Ascending aorta (tissue), 2 donors: ENCODE measurements at places on chromosomes 7 and 10.

GRCh38 chr10:44911081-44911540, at the start of gene TMEM72:
Gene TMEM72, plus strand, starts transcription at chr10:44911337. Its CDS starts 176 bp downstream, at chr10:44911513.
- H3K27ac ChIP-seq: no peak within 1 kb of the TSS
- DNase-seq: no peak
- H3K36me3 ChIP-seq: no peaks in the 10 kb centered on the region
- H3K4me1 ChIP-seq: no peaks in the 10 kb centered on the region
- H3K4me3 ChIP-seq: no peak within 1 kb of the TSS
- no peaks in the 10 kb centered on the region for H3K27me3 ChIP-seq

DNA sequence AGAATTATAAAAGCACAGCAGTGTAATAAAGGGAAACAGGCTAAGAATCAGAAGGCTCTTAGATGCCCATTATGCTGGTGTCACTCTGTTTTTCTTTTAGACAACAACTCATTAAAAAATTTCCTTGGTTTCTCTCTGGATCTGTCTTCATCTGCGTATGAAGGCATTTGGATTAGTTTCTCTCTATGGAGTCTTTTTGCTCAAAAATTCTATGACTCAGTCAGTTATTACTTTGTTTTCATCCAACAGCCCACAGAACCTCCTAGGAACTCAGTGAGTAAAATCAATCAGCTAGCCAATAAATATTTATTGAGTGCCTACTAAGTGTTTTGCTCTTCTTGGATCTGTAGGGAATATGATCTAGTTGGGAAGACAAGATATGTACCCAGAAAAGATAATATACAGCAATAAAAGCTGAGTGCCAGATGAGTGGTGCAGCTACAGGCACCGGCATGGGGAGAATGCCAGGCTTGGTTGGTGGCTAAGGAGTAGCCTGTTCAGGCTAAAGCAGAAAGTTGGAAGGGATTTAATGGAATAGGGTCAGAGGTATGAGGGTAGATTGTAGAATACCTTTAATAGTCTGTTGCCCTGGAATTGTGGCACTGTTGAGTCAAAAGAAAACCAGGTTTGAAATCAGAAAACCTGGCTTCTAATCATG, 156.2 kb downstream of the LRRC4 start:
- H3K36me3 ChIP-seq: no peaks in the 10 kb centered on the region
- no peak overlapping the region for H3K27ac ChIP-seq
- no peak overlapping the region for H3K4me3 ChIP-seq
- H3K4me1 ChIP-seq: no peaks in the 10 kb centered on the region

GRCh38 chr10:71968553-71969474, 4.6 kb downstream of the CHST3 start:
- H3K27me3 ChIP-seq: no peaks in the 10 kb centered on the region
- DNase-seq: no peak
- H3K4me1 ChIP-seq: peaks cover 25% of the 10 kb centered on the region
- H3K4me3 ChIP-seq: no peak overlapping the region
- peaks cover 7% of the 10 kb centered on the region for H3K36me3 ChIP-seq
- peak overlapping the region; percentile 28 for H3K27ac ChIP-seq

- no peak overlapping the region for H3K27ac ChIP-seq
- no peaks in the 10 kb centered on the region for H3K36me3 ChIP-seq
- DNase-seq: no peak
- H3K4me1 ChIP-seq: no peaks in the 10 kb centered on the region
- no peaks in the 10 kb centered on the region for H3K27me3 ChIP-seq
Measured at GRCh38 chr7:132935608-132936007, 146.3 kb downstream of the CHCHD3 start.

- H3K27me3 ChIP-seq: no peaks in the 10 kb centered on the region
- no peaks in the 10 kb centered on the region for H3K36me3 ChIP-seq
- H3K4me1 ChIP-seq: peaks cover 12% of the 10 kb centered on the region
- DNase-seq: no peak
Measured at GRCh38 chr10:13890233-13891127, 303.7 kb downstream of the PRPF18 start.

DNA sequence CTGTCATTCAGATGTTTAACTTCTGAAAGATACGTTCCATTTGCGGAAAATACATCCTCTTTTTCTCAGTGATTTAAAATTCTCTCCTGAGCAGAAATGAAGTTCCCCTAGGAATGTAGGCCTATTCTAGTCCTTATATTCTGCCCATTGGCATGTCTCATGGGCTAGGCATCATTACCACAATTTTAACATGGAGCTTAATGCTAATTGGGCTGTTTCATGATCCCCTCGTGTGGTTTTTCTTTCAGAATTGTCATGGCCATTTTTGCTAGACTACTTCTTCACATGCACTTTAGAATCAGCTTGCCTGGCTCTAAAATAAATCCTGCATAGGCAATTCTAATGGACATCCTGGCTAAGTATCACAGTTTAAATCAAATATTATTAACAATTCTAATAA, 1.0 kb downstream of the TMEM176B start:
- H3K36me3 ChIP-seq: no peaks in the 10 kb centered on the region
- H3K27ac ChIP-seq: no peak overlapping the region
- peak overlapping the region; percentile 63 for H3K4me3 ChIP-seq
- peaks cover 10% of the 10 kb centered on the region for H3K27me3 ChIP-seq
- no peaks in the 10 kb centered on the region for H3K4me1 ChIP-seq

GRCh38 chr7:79882922-79883321, 251.7 kb upstream of the GNAI1 start:
- no peaks in the 10 kb centered on the region for H3K27me3 ChIP-seq
- H3K4me1 ChIP-seq: no peaks in the 10 kb centered on the region
- H3K4me3 ChIP-seq: no peak overlapping the region
- no peak overlapping the region for H3K27ac ChIP-seq
- no peak for DNase-seq

DNA sequence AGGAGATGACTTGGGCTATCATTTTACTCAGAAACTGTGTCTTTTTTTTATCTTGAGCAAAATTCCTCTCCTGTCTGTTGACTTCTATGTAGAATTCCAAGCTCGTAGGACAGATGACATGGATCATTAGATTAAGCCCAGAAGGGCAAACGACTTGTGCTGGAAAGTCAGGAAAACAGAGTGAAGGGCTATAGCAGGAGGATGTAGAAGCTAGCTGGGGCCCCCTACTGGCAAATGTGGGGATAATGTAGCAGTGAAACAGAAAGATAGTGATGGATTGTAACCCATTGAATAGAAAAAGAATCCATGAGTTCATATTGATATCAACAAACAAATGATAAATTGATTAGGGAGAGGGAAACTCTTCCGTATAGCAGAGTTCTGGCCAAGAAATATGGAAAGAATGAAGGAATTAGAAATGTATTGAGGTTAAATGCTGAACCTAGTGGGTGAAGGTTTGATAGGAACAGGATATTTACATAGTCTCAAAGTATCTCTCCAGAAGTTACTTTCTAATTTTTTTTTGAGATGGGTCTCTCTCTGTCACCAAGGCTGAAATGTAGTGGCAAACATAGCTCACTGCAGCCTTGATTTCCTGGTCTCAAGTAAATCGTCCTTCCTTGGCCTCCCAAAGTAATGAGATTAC, 103.6 kb downstream of the LYZL1 start:
- no peaks in the 10 kb centered on the region for H3K4me1 ChIP-seq
- H3K27me3 ChIP-seq: no peaks in the 10 kb centered on the region
- DNase-seq: no peak

GRCh38 chr7:73526896-73527821, 5.1 kb upstream of the BAZ1B start:
- H3K4me3 ChIP-seq: no peak overlapping the region
- H3K27ac ChIP-seq: no peak overlapping the region
- peaks cover 3% of the 10 kb centered on the region for H3K4me1 ChIP-seq
- H3K27me3 ChIP-seq: no peaks in the 10 kb centered on the region
- H3K36me3 ChIP-seq: no peaks in the 10 kb centered on the region

GRCh38 chr10:109183366-109183765, 739.9 kb downstream of the XPNPEP1 start:
- no peaks in the 10 kb centered on the region for H3K4me1 ChIP-seq
- no peak overlapping the region for H3K27ac ChIP-seq
- DNase-seq: no peak
- H3K27me3 ChIP-seq: no peaks in the 10 kb centered on the region

- no peak for DNase-seq
- no peaks in the 10 kb centered on the region for H3K27me3 ChIP-seq
- H3K4me3 ChIP-seq: no peak overlapping the region
- H3K4me1 ChIP-seq: no peaks in the 10 kb centered on the region
- no peak overlapping the region for H3K27ac ChIP-seq
- H3K36me3 ChIP-seq: no peaks in the 10 kb centered on the region
Measured at GRCh38 chr7:70436790-70437350, 695.1 kb upstream of the GALNT17 start.

GRCh38 chr7:41046221-41046761, 656.6 kb downstream of the INHBA start:
- H3K4me3 ChIP-seq: no peak overlapping the region
- DNase-seq: no peak
- no peak overlapping the region for H3K27ac ChIP-seq
- no peaks in the 10 kb centered on the region for H3K36me3 ChIP-seq
- no peaks in the 10 kb centered on the region for H3K27me3 ChIP-seq

DNA sequence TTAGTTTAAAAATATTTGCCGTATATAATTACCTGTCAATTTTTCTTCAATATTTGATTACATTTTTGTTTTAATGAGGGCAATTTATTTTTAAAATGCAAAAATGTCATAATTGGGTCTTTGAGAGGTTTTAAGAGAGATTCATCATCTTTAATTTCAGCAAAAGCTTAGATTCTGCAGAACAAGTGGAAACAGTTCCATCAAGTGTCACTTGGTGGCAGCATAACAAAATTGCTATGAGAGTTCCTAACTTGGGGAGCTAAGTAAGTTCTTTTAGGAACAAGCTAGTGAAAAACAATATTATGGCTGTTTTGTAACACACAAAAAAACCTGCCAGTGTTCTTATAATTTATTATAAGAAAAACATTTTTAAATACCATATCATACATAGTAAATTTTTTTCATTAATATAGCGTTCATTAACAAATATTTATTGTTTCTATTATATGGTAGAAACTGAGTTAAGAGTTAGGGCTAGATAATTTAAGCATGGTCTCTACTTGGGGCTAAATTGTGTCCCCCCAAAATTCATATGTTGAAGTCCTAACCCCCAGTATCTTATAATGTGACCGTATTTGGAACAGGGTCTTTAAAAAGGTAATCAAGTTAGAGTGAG, 155.2 kb downstream of the MAGI2 start:
- H3K4me1 ChIP-seq: no peaks in the 10 kb centered on the region
- H3K36me3 ChIP-seq: no peaks in the 10 kb centered on the region
- H3K4me3 ChIP-seq: no peak overlapping the region
- no peak for DNase-seq

DNA sequence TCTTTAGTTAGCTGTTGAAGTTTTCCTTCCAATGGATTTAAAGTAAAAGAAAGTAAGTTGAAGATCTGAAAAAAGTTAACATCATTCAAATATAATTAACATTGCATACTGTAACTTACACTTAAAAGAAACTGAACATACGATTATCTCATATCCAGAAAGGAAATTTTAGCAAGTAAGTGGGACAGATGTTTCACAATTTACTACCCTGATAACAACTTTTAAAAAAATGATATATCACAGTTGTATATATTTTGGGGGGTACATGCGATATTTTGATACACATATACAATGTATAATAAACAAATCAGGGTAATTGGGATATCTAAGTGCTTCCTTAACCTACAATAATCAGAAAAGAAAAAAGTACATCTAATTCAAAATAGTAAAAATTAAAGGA, 44.2 kb downstream of the ASZ1 start:
- H3K27me3 ChIP-seq: no peaks in the 10 kb centered on the region
- H3K4me3 ChIP-seq: no peak overlapping the region
- H3K4me1 ChIP-seq: no peaks in the 10 kb centered on the region
- H3K36me3 ChIP-seq: no peaks in the 10 kb centered on the region
- no peak overlapping the region for H3K27ac ChIP-seq

GRCh38 chr7:102036958-102037357, 219.5 kb downstream of the CUX1 start:
- peak; percentile 21 for DNase-seq
- no peaks in the 10 kb centered on the region for H3K36me3 ChIP-seq
- no peaks in the 10 kb centered on the region for H3K27me3 ChIP-seq

DNA sequence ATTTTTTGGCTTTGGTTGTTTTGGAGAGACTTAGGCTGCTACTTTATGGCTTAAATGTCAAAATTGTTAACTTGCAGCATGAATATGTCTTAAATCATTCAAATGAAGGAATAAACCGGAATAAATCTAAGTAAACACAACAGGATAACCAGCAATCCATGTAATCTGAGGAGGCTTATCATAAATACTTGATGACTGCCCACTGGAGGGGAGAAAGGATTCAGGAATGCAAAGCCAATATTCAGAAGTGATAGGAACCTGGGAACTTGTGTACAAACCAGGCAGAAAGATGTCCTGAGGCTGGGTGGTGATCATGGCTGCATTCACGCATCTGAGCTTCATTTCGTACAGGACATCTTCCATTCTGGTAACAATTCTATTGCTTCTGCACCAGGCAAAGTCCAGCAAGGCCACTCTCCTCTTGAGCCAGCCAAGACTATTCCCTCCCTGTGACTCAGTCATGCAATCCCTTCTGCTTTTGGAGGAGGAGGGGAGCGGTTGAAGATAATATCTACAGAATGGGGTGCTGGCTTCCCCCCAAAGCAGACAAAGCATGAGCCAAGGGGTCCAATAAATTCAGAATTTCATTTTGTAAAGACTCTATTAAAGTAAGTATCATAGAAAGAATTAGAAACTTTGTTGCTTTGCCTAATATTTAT, 374.5 kb downstream of the PHTF2 start:
- no peak overlapping the region for H3K4me3 ChIP-seq
- DNase-seq: no peak
- H3K27ac ChIP-seq: peak overlapping the region; percentile 86
- H3K36me3 ChIP-seq: no peaks in the 10 kb centered on the region
- no peaks in the 10 kb centered on the region for H3K27me3 ChIP-seq

- no peaks in the 10 kb centered on the region for H3K27me3 ChIP-seq
- no peak overlapping the region for H3K27ac ChIP-seq
- H3K4me3 ChIP-seq: no peak overlapping the region
- peak; percentile 39 for DNase-seq
- H3K4me1 ChIP-seq: no peaks in the 10 kb centered on the region
- no peaks in the 10 kb centered on the region for H3K36me3 ChIP-seq
Measured at GRCh38 chr7:155182406-155182970, 112.4 kb downstream of the HTR5A start.

- no peak overlapping the region for H3K4me3 ChIP-seq
- no peaks in the 10 kb centered on the region for H3K36me3 ChIP-seq
- DNase-seq: no peak
- H3K27me3 ChIP-seq: no peaks in the 10 kb centered on the region
Measured at GRCh38 chr7:131608116-131608500, 51.7 kb upstream of the PODXL start.

- no peaks in the 10 kb centered on the region for H3K27me3 ChIP-seq
- H3K27ac ChIP-seq: no peak overlapping the region
- no peaks in the 10 kb centered on the region for H3K4me1 ChIP-seq
- DNase-seq: no peak
- no peak overlapping the region for H3K4me3 ChIP-seq
- no peaks in the 10 kb centered on the region for H3K36me3 ChIP-seq
Measured at GRCh38 chr7:91504919-91505318, 240.7 kb downstream of the FZD1 start.

DNA sequence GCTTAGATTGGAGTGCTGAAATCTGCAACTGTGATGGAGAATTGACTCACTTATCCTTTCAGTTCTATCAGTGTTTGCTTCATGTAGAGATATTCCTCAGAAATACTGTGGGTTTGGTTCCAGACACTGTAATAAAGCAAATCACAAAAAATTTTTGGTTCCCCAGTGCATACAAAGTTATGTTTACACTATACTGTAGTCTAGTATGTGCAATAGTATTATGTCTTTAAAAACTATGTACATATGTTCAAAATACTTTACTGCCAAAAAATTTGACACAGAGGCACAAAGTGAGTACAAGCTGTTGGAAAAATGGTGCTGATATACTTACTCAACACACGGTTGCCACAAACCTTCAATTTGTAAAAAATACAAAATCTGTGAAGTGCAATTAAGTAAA, 112.5 kb downstream of the EPC1 start:
- H3K27ac ChIP-seq: no peak overlapping the region
- H3K36me3 ChIP-seq: no peaks in the 10 kb centered on the region
- H3K4me1 ChIP-seq: no peaks in the 10 kb centered on the region
- no peak for DNase-seq
- no peaks in the 10 kb centered on the region for H3K27me3 ChIP-seq
